ENCODE measurements at places on chromosomes 5 and 9.

- no peak for DNase-seq
These were observed 170.6 kb upstream of the MVB12B start for GRCh38 chr9:126155756-126156664.

DNA sequence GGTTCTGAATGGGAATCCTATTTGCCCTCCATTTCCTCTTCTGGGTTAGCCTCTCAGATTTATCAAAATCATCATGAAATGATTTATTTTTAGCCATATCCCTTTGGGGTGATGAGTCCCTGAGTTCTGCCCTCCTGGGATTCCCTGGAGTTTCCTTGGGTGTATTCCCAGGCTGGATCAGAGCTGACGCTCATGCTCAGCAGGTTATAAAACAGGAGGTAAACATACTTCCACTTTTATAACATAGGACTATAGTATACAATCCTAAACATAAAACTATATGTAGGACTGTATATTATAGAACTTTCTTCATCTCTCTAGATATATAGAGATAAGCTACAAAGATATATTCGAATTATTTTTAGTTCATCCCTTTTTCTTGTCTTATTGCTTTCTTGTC is 4.4 kb upstream of the PRRX2 start:
- no peak for DNase-seq

DNA sequence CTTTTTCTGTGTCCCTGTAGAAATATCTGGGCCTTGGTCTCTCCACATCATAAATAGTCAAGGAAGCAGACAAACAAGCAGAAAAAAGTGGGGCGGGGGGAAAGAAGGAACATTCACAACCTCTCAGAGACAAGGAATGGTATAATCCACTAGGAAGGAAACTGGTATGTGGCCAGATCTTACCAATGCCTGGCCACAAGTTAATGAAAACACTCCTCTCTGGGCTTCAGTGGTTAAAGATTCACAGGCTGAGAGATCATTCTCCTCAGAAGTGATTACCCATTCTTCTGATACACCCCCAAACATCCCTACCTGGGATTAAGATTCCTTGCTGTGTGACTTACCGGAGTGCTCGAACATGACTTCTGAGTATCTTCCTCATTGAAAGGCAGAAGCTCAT is 290.6 kb downstream of the MARCHF11 start:
- DNase-seq: no peak

GRCh38 chr5:4837489-4838058 is 302.6 kb upstream of the ADAMTS16 start:
- no peak for DNase-seq

DNA sequence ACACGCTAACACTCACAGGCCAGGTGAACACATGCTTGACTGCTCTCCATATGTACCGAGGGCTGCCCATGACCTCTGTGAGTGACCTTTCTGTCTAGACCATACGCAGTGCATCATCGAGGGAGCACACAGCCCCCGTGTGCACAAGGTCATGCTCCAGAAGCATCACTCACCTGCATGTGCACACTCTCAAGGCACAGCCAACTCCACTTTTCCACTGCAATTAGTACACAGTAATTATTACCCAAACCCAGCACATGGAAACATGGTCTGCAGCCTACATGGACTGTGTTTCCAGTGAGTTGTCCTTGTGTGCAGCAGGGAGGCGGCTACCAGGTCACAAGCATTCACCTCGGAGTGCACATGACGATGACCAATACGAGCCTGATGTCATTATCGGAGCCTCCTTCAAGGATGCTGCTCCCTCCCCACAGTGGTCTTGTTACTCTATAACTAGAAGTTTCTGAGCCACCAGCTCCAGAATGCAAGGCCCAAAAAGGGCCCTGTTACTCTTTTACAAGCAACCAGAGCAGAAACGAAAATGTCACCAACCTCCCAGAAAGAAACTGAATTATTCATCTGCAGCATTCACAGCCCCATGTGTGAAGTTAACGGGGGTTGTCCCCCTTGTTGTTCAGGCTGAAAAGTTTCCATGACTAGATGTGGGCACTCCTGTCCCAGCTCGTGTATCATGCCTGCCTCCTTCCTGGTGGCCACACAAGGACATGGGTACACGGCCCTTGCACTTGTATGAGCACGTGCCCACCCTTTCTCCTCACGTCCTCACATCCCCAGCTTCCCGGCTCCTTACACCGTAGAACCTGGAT is 31.2 kb downstream of the SEMA4D start:
- no peak for DNase-seq

- DNase-seq: no peak
These were observed 104.3 kb upstream of the ARRDC3 start for GRCh38 chr5:91487420-91487819.

DNA sequence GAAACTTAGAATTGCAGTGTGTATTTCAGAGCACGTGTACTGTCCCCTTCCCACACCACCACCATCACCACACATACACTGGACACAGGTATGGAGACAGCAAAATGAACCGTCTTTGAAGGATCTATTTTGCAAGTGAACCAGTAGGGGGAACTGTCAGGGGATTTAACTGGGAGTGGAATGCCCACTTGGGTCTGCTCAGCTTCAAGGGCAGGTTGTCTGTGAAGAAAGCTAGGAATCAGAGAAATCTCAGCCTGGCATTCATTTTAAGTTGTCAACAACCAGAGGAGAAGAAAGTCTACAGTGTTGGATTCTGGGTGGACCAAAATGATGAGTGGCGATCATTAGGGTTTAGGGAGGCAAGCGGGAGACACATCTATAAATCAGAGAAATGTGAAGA is 147.0 kb downstream of the DCP2 start:
- DNase-seq: no peak

DNA sequence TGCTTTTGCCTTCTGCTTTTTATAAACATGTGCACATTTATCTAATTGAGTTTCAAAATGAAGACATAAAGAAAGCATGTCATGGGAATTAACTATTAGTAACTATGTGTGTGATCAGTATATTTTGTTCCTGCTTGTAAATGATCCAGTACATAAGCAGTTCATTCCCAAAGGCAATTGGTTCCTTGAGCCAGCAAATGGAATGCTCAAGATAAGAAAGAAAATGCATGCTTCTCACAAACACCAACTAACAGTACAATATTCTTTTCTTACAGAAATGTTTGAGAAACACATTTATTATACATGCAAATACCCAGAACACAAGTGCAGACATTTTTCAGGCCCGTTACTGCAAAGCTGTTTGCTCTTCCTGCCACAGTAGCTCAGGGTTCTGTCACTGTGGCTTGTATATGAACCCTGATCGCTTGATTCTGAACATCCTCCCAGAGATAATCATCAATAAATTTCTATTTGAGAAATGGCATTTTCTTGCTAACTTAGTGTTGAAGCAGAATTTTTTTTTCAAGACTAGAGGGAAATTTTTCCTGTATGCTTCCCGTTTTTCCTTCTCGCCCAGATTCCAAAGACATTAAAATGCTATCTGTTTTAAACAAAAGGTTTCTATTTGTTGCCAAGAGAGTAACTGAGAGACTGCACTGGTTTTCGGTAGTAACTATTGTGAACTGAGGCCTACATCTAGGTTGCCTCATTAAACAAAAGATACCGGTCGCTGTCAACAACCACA is 1.9 kb downstream of the GNAQ start:
- DNase-seq: no peak

- no peak for DNase-seq
These were observed 859.1 kb downstream of the MAT2B start for GRCh38 chr5:164364237-164365208.
